ENCODE measurements at places on chromosomes 6 and 20. TPM values are rescaled to one million over a fixed set of nuclear protein-coding genes. Genes with fewer than 3 reads are reported as not detected.

The LPA gene
- 0.02 TPM for total RNA-seq

The ZCCHC3 gene
- total RNA-seq, result 20.8 TPM

The ERVFRD-1 gene
- total RNA-seq, result not detected

The RAD21L1 gene
- not detected for total RNA-seq

The SMPDL3A gene
- 2.5 TPM for total RNA-seq

The CRISP2 gene
- total RNA-seq, result not detected

The NNAT gene
- not detected for total RNA-seq

The DEFB124 gene
- total RNA-seq, result not detected

The OPN5 gene
- total RNA-seq, result not detected

The SIGLEC1 gene
- not detected for total RNA-seq
